Mammary epithelial cell (primary cell): ENCODE measurements at places on chromosomes 6 and 20. TPM values are rescaled to one million over a fixed set of nuclear protein-coding genes. Genes with fewer than 3 reads are reported as not detected.

DNA sequence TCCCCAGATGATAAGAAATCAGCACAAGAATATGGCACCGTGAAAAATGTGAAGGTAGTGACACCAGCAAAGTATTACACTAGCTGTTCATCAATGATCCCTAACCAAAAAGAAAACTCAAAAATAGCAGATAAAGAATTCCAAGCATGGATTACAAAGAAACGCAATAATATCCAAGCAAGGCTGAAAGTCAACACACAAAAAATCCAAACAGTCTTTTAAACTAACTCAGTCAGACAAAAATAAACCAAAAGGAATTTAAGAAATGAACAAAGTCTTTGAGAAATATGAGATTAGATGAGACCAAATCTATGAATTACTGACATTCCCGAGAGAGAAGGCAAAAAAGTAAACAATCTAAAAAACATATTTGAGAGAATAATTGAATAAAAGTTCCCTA is 976.1 kb upstream of the MAP3K7 start:
- DNase-seq = no peak

DNA sequence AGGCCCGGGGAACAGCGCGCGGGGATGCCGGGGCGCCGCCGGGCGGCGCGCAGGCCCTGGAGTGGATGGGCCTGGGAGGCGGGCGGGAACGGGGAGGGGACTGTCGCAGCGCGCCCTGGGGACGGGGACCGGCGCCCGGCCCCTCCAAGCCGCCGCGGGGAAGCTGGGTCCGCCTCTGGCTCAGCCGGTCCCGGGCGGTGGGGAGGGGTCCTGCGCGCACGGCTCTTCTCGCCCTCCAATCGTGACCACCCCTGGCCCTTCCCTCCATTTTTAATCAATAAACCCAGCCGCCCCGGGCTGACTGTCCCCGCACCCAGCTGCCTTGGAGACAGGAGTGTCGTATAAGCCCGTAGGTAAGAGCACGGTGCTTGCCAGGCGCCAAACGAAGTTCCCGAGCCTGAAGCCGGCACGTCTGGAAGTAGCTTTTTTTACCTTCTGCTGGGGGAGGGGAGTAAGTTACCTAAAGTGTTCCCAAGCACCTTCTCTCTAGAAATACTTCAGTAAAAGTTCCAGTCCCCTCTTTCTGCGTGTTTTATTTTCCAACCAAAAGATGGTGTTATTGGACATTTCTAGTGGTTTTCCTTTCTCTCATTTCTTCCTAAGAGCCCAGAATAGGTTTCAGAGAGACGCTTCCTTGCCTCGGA is 780 bp upstream of the TAF4 start:
- peak; percentile 25 for DNase-seq

UBD gene
- total RNA-seq = not detected

GRCh38 chr6:36976931-36977330 is 9.1 kb downstream of the MTCH1 start:
- DNase-seq = no peak

DNA sequence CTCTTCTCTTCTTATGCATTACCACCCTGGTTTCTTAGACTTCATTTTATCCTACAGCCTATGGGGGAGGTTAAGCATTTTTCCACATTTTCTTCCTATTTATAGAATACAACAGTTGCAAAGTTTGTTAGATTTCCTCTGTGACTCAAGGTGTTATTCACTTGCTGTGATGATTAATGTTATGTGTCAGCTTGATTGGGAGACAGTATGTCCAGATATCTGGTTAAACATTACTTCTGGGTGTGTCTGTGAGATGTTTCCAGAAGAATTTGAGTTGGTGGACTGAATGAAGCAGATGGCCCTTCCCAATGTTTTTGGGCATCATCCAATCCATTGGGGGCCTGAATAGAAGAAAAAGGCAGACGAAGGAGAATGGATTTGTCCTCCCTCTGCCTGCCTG is 131.3 kb downstream of the C6orf118 start:
- peak; percentile 5 for DNase-seq

RAB32 gene
- 79.9 TPM for total RNA-seq

DNA sequence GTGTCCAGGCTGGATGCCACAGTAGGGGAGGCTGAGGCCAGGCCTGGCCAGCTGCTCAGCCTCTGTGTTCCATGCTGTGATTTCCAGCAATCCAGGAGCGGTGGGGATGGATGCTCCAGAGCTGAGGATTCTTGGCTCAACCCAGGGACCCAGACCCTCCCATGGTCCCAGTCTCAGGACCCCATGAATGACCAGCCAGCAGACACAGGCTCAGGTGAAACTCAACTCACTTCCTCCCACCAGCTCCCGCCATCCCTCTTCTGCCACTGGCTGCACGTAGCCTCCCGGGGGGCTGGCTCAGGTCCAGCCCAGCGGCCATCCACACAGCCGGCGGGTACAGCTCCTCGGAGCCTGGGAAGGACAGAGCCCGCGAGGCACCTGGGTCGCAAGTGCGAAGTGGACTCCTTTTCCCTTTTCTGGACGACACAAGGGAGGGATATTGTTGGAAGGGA is 54.5 kb upstream of the DACT2 start:
- no peak for DNase-seq
